ENCODE measurements at places on chromosomes 5 and 9.

DNA sequence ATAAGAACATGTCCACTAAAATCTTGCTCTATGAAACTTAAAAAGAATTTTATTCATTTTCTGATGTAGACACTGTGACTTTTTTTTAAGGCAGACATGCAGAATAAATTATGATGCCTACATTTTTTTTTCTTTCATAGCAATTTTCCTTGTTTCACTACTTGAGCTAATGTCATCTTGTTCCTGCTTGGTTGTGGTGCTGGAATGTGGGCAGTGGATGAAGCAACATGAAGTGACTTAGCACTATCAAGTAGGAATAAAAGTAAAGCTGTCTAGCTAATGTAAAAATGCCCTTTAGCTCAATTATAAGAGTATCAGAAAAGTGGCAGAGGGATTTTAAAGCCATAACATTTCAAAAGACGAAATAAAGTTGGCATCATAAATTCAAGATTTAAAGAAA is 191.0 kb downstream of the ADAMTS6 start:
- DNase-seq = peak; percentile 44
- H3K36me3 ChIP-seq = peaks cover 2% of the 10 kb centered on the region
- H3K27ac ChIP-seq = no peak overlapping the region
- no peaks in the 10 kb centered on the region for H3K4me1 ChIP-seq

- H3K27me3 ChIP-seq = no peaks in the 10 kb centered on the region
- no peak overlapping the region for H3K27ac ChIP-seq
- no peaks in the 10 kb centered on the region for H3K36me3 ChIP-seq
- no peaks in the 10 kb centered on the region for H3K4me1 ChIP-seq
- no peak for DNase-seq
Measured at GRCh38 chr9:108620767-108621166, 235.0 kb downstream of the ACTL7B start.

DNA sequence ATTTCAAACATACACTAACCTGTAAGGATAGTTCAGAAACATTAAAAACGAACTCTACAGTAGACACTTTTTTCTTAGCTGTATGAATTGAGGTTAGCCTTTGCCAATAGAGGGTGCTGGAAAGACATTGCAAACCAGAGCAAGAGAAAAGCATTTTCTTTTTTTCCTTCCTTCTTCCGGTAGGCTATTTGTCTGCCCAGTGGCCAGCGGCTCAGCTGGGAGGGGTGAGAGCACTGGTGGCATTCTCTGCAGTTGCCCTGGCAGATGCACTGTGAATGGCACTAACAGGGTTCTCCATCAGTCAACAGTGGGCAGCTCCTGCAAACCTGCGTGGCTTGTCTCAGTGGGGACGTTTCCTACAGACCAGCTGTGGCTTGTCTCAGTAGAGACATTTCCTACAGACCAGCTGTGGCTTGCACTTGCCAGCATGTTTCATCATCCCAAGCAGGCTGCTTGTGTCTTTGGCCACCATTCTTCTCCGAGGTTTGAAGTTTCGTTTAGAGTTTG is 984.5 kb upstream of the CDH18 start:
- no peaks in the 10 kb centered on the region for H3K36me3 ChIP-seq
- no peaks in the 10 kb centered on the region for H3K27me3 ChIP-seq
- peak; percentile 1 for DNase-seq
- H3K4me1 ChIP-seq = no peaks in the 10 kb centered on the region
- no peak overlapping the region for H3K27ac ChIP-seq

DNA sequence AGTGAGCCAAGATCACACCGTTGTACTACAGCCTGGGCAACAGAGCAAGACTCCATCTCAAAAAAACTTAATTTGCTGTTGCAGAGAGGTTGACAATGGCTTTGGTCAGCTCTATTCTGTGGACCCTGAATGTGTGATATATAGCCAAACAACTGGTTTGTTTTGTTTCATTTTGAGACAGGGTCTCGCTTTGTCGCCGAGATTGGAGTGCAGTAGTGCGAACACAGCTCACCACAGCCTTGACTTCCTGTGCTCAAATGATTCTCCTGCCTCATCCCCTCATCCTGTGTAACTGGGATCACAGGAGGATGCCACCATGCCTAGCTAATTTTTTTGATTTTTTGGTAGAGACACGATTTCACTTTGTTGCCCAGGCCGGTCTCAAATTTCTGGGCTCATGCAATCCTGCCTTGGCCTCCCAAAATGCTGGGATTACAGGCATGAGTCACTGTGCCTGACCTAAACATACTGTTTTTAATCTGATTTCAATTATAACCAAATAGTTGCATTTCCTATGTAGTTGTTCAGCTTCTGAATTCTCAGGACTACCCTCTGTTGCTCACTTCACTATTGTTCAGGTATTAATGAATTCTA is 9.8 kb downstream of the RNF183 start:
- DNase-seq = peak; percentile 65
- H3K27me3 ChIP-seq = no peaks in the 10 kb centered on the region
- no peak overlapping the region for H3K4me3 ChIP-seq
- H3K36me3 ChIP-seq = peaks cover 30% of the 10 kb centered on the region

DNA sequence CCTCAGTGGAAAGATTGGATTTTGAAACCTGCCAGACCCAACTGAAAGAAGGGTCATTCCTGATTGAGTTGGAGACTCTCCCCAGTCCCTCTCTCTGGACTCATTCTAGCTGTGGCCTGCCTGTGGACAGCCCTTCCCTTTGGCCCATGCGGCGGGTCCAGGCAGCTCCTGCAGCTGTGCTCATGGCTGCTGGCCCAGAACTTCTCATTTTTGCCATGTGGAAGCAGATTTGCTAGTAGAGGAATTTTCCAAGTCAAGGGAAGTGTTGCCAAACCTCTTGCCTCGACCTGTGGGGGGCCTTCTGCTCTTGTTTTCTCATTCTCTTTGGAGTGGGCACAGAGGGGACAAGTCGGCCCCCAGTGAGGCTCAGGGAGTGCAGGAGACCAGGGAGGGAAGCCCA is 89.2 kb downstream of the ANKRD33B start:
- DNase-seq = peak; percentile 35
- H3K4me3 ChIP-seq = no peak overlapping the region
- H3K27ac ChIP-seq = no peak overlapping the region
- H3K36me3 ChIP-seq = peaks cover 55% of the 10 kb centered on the region
- H3K27me3 ChIP-seq = no peaks in the 10 kb centered on the region

DNA sequence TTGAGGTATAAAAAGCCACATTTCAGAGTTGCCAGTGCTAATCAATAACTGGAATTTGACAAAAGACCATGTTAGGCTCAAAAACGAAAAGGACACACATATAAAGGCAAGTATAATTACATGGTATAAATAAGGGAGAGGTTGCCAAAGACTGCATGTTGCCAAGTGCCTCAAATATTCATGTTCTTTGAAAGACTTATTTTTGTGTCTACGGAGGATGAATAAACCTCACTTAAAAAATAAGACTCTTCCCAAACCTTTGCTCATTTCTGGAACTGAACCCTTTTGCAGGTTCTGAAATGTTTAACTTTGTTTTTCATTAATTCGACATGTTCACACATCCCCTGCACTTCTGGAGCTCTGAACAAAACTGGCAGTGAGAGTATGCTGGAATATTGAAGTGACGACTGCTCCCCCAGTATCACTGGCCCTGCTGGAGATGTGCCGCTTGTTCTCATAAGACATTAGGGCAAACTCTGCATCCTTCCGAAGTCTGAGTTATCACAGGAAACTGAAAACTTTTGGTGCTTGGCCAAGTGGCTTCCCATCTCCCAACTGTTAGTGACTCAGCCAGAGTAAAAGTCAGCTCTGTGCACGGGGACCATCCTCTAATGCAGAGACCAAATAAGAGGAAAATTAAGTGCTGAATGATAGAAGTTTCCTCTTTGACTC is 336.8 kb downstream of the GLIS3 start:
- H3K36me3 ChIP-seq = no peaks in the 10 kb centered on the region
- no peaks in the 10 kb centered on the region for H3K27me3 ChIP-seq
- peak; percentile 93 for DNase-seq
- H3K4me3 ChIP-seq = no peak overlapping the region
- H3K27ac ChIP-seq = peak overlapping the region; percentile 73

GRCh38 chr5:39531306-39531705 is 106.5 kb upstream of the DAB2 start:
- H3K36me3 ChIP-seq = no peaks in the 10 kb centered on the region
- H3K27ac ChIP-seq = no peak overlapping the region
- no peak overlapping the region for H3K4me3 ChIP-seq
- no peaks in the 10 kb centered on the region for H3K27me3 ChIP-seq

GRCh38 chr5:104859437-104859836 is 1296.8 kb upstream of the NUDT12 start:
- DNase-seq = no peak
- H3K27me3 ChIP-seq = no peaks in the 10 kb centered on the region
- H3K27ac ChIP-seq = no peak overlapping the region

- peaks cover 1% of the 10 kb centered on the region for H3K36me3 ChIP-seq
- no peaks in the 10 kb centered on the region for H3K27me3 ChIP-seq
- DNase-seq = peak; percentile 64
- H3K4me1 ChIP-seq = no peaks in the 10 kb centered on the region
- no peak within 1 kb of the TSS for H3K27ac ChIP-seq
- no peak within 1 kb of the TSS for H3K4me3 ChIP-seq
Measured at GRCh38 chr5:62578540-62578939, at the start of gene LRRC70. TSS of gene LRRC70 (plus strand) at chr5:62578819. CDS start at chr5:62579439, 620 bp downstream.

All from IMR-90 (cell line).